ENCODE measurements at places on chromosomes 12 and 14.

DNA sequence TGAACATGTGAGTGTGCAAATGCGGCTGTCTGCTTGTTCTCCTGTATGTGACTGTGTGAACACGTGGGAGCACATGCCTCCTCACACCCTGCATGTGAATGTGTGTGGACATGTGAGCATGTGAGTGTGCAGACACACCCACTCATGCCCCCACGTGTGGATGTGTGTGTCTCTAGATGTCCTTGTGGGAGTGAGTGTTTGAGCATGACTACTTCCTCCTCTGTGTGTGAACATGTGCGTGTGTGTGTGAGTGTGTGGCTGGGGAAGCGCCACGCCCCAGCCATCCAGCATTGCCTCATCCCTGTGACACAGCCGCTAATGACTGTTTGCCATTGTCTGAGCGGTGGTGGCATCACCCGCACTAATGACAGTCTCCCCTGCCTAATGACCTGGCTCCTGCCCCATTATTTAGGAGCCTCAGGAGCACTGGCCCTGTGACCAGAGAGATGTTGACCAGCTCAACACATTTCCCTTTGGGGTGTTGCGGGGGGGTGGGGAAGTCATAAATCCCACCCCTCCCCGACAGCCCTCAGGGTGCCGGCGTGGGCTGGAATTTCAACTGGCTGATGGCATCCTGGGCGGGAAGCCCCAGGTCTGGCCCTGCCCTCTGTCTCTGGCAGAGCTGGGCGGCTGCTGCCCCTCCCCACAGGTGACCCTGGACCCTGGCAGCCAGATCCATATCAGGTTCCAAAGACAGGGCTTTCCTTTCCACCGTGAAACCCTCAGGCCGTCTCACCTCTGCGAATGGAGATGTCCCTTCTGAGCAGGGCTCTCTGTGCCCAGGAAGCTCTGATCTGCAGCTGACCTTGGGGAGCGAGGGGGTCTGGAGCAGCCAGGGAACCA is 11.5 kb upstream of the KRT80 start:
- DNase-seq, result peak; percentile 32

GRCh38 chr14:92998946-92999345 is 76.0 kb downstream of the CHGA start:
- DNase-seq, result no peak

DNA sequence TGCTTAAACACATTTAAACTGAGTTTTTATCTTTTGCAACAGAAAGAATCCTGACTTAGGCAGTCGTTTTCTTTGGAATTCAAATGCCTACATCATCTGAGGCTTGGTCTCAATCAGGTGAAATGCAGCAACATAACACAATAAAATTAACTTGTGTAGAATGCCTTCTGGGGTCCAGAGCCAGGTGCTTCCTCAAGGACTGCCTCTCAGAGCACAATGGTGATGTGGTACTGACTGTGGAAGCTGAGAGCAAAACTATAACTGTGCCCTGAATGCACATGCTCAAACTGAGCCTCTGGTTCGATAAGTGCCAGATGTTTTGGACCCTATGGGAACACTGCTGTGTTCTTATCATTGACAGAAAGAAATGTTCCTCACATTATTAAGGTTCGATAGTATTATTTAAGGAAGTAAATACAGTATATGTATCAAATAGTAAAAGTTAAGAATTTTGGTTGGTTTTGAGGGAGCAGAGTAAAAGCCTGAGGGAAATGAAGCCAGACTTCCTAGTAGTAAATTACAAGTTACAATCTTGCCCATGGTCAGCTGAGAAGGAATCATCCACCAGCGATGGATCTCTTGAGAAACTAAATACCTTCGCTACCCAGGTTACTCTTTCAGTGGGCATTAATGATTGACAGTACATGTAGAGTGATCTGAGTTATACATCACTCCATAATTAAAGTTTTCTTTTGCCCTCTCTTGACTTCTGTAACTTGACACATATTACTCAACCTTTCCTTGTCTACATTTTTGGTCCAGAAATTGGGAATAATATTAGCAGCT is 122.9 kb upstream of the ATP2B1 start:
- no peak for DNase-seq

DNA sequence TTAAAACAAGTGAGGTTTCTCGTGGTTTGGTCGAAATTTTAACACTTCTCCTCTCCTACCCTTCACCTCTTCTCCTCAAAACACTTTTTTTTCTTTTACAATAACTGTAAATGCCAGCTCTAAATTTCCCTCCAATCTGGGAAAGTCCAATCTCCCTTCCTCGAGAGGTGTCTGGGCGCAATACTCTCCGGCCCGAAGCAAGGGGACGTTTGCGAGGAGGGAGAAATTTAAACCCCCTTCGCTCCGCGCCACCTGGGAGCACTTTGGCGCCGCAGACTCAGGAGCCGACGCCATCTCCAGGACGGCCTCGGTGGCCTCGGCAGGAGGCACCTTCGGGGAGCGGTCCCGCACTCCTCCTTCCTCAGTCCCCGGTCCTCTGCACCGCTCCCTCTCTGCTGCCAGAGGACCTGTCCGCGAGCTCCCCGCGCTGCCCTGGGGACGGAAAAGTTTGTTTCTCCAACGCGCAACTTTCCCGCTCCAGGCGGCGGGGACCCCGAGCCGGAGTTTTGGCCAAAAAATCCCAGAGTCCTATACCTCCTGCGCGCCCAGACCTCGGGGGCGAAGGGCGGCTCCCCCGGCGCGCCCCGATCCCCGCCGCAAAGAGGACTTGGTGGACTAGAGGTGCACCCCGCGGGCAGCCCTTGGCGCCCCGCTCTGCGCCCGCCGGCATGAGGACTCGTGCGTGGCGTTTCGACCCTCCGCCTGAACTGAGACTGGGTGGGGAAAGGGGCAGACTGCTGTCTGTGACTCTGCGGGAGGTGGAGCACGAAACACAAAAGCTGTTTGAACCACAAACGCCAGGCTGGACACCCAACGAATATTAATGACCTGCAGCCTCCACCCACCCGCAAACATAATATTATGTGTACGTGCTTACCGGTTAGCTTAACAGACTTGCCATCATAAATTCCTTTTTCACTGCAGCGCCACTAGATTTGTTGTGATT is 95.2 kb upstream of the HMGA2 start:
- no peak for DNase-seq

GRCh38 chr14:95460647-95461478 is 55.6 kb downstream of the SYNE3 start:
- DNase-seq, result no peak

DNA sequence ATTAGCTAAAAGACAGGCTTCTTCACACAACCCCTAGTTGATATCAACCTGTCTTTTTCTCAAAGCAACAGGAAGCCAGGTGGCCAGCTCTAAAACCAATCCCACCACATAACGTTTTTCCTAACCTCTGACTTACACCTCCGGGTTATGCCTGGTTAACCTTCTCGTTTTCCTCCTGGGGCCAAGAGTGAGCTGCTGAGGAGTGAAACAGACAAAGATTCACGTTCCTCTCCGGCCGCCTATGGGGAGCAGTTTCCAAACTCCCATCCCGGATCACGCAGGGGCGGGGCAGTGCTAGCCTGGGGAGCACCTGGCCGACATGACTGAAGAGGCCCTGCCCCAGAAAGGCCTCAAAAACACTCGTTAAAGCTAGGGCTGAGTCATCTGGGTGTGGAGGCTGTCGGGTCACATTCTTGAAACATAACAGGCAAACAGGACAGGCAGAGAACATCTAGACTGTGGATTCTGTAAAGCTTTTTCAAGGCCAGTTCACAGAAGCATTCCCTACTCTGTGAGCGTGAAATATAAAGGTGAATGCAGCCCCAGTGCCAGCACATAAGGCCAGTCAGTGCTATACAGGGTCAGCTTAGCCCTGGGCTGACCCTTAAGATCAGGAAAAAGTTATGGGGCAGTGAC is 25.9 kb upstream of the LGALS3 start:
- peak; percentile 66 for DNase-seq

GRCh38 chr14:69693145-69693544 is 73.8 kb upstream of the SRSF5 start:
- DNase-seq, result no peak

DNA sequence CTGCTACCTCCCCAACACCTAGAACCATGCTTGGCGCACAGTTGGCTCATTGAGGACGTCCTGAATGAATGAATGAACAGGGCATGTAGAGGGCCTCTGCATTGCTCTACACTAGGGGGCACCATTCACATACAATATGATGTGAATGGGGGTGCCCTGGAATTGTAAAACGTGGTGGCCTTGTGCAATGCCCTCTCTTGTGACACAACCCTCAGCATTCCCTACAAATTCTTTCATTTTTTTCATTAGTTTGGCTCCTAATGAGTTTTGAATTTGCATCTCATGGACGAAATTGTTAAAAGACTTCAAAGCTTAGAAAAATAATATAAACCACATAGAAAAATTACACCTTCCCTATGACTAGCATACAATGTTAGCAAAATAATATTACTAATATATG is 2.3 kb upstream of the DIO2 start:
- no peak for DNase-seq

GRCh38 chr12:103848917-103849491 is 8.0 kb upstream of the NT5DC3 start:
- DNase-seq, result no peak

DNA sequence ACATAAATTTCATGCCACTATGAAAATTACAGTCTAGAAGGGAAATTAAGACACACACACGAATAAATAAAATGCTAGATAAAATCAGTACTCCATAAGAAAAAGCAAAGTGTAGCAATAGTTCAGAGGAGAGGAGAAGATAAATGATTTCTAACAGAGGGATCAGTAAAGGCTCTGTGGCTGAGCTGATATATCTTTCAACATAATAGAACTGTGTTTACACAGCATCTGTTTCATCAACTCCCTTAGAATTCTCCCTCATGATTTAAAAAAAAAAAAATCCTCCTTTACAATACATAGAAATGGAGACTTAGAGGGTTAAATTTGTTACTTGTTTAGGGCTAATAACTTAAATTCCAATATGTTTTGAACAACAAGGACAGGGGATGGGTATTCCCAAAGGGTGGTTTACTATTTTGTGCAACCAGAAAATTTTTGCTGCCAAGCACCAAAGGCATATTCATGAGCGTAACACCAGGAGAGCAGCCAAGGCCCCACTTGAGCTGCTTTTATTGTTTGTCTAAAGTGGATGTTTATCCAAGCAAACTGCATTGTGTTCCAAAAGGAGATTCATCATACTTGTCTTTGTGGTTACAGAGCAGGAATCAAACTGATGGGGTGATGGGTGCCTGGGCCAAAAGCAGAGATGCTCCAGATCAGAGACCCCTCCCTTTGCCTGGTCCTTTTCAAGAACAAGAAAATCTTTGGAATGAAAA is 162.7 kb downstream of the BMP4 start:
- DNase-seq, result no peak

DNA sequence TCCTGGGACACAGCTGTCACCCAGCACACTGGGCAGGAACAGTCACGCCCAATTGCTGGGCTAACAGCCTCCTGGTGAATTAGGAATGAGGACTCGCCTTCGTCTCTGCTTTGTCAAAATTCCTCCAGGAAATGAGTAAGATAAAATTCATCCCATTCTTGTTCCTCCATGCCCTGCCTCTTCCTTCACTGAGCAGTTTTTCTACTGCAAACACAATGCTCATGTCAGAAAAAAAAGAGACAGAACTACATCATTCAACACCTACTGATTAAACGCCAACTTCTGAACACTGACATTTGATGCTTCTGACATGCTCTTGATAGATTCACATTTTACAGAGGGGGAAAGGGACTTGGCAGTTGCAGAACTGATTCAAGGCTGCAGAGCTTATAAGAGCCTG is 37.5 kb upstream of the DTX1 start:
- no peak for DNase-seq

GRCh38 chr12:47110718-47111391 is 31.1 kb upstream of the AMIGO2 start:
- DNase-seq, result no peak

DNA sequence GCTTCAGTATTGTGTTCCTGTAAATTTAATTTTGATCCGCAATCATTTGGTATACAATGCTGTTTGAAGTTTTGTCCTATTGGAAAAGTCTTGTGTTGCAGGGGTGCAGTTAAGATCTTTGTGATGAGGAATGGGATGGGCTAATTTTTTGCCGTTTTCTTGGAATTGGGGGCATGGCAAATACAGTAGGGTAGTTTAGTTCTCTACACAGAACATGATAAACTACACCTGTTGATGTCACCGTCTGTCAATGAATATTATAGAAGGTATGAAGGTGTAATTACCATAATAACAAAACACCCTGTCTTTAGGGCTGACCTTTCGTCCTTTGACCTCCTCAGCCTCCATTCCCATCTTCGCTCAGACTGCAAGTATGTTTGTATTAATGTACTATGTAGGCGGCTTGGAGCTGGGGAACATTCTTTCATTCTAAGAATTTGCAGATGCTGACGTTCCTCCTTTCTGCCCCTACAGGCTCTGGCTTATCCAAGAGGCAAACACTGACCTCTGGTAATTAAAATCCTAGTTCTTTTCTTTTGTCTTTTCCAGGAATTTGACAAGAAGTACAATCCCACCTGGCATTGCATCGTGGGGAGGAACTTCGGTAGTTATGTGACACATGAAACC is 1.7 kb downstream of the DYNLL1 start:
- no peak for DNase-seq

- no peak for DNase-seq
Observed at GRCh38 chr12:131260954-131261353, 307.2 kb downstream of the ADGRD1 start.

GRCh38 chr12:124403273-124403672 is 108.4 kb downstream of the RFLNA start:
- DNase-seq, result no peak

All from CD4-positive, alpha-beta T cell treated with Interleukin-10 for 1 hour (primary cell).